ENCODE measurements at places on chromosomes 3 and 15.

DNA sequence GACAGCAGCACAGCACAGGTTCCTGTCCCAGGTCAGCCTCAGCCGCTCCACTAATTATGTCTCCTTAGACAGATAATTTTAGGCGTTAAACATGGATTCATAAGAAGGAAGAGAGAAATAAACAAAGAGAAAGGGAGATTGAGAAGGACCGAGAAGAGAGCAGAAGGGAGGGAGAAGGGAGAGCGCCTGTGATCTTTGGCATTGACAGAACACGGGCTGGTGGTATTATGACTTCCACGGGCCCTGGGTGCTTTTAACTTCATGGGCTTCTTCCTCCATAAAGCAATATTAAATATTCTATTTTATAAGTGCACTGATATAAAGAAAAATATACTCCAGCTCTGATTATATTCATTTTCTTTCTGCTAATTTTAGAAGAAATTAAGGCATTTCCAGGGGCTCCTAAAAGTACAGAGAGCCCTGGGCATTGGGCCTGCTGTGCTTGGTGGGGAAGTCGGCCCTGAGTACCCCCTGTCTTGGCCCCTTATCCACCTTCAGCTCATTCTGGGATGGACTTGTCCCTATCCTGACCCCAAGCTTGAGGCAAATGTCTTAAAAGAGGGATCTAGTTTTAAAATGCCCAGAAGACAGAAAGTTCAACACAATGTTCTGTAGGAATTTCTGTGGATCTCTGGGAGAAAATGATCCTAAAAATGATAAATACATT is 135.3 kb downstream of the MEX3B start:
- no peak for DNase-seq

DNA sequence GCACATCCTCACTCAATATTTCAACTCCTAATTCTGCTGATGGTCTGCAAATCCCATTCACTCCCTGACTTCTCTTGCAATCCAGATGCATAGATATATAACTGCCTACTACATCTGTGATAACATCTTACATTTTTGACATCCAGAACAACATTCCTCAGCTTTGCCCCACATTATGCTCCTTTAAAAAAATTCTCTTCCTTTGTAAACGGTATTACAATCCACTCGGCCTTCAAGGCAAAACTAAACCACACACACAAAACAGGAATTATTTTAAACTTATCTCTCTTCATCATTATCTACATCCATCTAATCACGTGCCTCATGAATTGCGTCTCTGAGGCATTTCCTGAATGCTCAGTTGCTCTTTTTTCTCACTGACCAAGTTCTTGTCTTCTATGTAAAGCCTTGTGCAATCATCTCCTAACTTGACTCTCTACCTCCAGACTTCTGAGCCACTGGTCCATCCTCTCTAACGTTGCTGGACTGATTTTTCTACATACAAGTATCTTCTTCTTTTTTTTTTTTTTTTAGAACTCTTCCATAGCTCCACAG is 117.0 kb downstream of the SATB1 start:
- peak; percentile 8 for DNase-seq

GRCh38 chr15:100041127-100041828 is 300.5 kb downstream of the ADAMTS17 start:
- no peak for DNase-seq

DNA sequence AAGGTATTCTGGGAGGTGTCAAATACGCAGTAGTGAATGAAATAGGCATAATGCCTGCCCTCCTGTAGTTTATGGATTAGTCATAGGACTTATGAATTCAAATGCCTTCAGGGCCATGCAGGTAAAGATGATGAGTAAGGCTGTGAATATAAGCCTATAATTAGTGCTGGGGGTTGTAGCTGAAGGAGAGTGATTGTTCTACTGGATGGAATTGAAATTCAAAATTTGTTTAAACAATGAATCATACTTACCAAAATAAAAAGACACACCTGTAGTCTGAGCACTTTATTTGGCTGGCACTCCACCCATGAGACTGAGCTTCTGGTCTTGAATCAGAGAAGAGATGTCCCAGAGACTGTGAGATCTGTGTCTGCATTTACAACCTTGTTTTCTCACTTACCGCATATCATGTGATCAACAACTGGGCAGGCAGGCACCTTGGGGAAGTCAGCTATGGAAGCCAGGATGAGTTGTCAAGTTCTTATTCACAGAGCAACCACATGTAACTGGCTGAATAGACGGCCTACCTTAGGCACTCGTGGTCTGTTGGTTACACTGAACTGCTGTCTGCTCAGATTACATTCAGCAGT is 291.8 kb downstream of the NAALADL2 start:
- no peak for DNase-seq

DNA sequence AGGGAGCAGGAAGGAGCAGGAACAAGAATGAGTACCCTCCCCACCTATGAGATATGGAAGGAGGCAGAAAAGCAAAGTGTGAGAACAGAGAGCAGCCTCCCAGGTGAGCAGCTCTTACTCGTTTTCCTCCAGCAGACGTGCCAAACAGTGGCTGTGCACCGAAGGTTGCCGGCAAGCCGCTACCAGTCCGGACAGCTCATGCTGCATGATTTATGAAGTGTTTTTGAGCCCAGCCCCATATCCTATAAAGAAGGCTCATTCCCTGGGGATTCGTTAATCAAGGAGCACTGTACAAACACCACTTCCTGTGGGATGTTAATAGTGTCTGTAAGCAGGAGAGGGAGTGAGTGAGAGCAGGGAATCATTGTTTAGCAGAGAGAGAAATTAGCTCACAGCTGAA is 118.3 kb upstream of the FOXB1 start:
- peak; percentile 51 for DNase-seq

DNA sequence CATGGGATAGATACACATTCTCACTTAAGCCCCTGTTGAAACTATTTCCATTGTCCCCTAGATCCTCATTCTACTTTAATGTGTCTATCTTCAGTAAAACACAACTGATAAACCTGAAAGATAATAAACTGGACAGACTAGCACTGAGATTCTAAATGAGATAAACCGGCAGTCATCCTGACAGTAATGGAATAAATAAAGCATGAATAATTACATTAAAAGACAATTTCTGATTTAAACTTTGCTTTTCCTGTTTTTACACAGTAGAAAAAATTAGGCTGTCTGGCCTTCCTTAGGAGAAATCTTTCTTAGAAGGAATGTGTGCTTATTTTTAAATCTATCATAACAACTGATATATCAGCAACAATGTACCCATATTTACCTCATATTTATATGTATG is 232.4 kb downstream of the FHIT start:
- DNase-seq, result no peak

- DNase-seq, result no peak
These were observed 12.1 kb downstream of the EAF1 start for GRCh38 chr3:15439476-15439875.

GRCh38 chr15:32636410-32636809 is 5.1 kb upstream of the SCG5 start:
- no peak for DNase-seq

- no peak for DNase-seq
These were observed 62.6 kb upstream of the VGLL3 start for GRCh38 chr3:87053553-87053952.

GRCh38 chr3:155231792-155232191 is 61.7 kb downstream of the STRIT1 start:
- no peak for DNase-seq

DNA sequence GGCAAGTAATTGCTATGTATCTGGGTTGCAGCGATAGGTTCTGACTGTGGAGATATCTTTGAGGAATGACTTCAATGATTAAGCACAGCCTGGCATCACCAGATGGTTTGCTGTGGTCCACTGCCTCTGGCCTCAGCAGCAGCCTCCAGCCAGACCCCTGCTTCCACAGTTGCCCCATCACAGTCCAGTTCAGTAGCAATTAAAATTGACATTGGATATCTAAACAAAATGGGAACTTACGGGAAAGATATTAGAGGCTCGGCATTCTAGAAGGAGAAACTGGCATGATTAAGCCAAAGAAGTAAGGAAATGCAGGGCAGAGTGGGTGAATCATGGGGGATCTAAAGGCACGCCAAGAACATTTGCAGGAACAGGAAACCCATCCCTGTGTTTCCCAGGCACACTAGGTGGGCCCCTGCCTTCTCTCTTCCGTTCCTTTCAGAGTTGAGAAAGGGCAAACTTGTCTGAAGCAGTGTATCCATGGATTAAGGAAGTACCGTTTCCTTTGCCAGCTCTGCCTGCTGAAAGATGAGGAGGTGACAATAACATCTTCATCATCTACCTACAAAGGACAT is 36.3 kb upstream of the SH3BP5 start:
- no peak for DNase-seq

GRCh38 chr3:27554706-27555105 is 70.5 kb upstream of the SLC4A7 start:
- no peak for DNase-seq

- no peak for DNase-seq
These were observed 81.5 kb downstream of the PPM1L start for GRCh38 chr3:160837394-160837980.
